ENCODE measurements at places on chromosomes 2 and 18.

DNA sequence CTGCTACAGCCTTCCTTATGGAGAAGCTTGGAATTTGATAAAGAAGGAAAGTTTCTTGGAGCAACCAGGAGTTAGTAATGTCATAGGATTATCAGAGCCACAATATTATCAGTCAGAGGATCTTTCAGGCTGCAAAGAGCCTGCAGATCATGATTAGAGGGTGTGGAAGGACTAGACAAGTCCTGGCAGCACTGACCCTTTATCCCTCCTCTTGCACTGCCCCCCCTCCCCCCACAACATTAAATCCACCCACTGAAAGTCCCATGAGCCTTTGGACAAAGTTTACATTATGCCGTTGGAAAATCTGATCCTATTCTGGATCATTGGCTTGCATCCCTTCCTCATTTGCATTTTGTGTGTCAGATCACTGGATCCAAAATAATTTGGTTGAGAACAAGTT lies 18.7 kb upstream of the IMPA2 start:
- DNase-seq = no peak

DNA sequence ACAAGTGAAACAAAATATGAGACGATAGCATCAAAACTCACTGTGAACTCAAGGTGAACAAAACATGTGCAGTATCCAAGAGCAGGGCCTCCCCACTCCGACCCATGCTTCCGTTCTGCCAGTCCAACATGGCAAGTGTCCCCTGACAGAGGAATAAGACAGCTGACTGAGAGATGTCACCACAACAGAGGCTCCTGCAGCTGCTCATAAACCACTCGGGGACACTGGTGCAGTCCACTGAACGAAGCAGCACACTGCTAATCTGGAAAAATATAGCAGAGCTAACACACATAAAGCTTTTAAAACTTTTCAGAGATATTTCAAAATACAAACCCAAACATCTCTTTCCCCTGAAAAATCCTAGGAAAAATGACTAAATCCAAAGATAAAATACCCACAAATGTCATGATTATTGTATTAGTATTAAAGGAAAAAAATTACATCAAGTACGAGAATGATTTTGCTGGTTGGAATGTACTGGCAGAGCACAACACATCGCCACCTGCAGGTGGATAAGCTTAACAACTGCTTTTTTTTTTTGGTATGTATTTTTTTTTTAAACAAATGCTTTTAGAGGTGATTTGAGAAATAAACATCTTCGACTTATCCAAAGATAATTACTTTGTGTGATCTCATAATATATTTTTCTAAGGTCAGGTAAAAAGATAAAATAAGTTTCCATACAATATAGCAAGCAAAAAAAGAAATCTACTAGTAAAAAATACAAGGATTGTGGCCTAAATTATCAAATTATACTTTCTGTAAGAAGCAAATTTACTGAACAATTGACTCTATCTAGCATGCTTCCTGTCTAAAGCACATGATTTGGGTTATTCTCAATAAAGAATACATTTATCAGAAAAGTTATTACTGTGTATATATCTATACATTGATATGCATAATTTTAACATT lies 18.6 kb downstream of the THADA start:
- DNase-seq = no peak

- DNase-seq = no peak
These were observed 46.9 kb upstream of the UBXN4 start for GRCh38 chr2:135694711-135695110.

DNA sequence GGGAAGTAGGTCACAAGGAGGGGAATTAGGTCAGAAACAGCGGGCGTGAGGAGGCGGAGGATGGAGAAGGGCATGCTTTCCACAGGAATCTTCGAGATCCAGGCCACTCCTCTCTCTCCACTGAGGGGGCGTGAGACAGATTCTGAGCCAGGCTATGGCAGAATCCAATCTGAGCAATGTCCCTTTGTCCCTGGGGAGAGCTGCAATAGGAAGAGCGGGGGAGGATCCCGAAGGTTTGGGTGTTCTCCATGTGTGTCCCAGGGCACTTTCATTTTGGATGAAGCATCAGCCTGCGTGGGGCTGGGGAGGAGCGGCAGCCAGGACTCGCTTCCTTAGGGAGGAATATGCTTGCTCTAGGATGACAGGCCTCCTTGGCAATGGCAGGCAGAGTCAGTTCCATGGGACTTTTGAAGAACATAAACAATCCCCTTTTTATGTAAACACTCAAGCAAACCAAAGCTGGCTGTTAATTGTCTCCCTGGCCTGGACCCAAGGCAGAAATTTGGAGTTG lies 84.0 kb downstream of the LIPG start:
- DNase-seq = no peak

GRCh38 chr2:42052702-42053481 lies 5.1 kb downstream of the PKDCC start:
- no peak for DNase-seq

GRCh38 chr2:50320721-50321120 lies 711.2 kb downstream of the NRXN1 start:
- DNase-seq = no peak

- no peak for DNase-seq
These were observed 1.3 kb downstream of the CERS6 start for GRCh38 chr2:168457190-168457895.

DNA sequence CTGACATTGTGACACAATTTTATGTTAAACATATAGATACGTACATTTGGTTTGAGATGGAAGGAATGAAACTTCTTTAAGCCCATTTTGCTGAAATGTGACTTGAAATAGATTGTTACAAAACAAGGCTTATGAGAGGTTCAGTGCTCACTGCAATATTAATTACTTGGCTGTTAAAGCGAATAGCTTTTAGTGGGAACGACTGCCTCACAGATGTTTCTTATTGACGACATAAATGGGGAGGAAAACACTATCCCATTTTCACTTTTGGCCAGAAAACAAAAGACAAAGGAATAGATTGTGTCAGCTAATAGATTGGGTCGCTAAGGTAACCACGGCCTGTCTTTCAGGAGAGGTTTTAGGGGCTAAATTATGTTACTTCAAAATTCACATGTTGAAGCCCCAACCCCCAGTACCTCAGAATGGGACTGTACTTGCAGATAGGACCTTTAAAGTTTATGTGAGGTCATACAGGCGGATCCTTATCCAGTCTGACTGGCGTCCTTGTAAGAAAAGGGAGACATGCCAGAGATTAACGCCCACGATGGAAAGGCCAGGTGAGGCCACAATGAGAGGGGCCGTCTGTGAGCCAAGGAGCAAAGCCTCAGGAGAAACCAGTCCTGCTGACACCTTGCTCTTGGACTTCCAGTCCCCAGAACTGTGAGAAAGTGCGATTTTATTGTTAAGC lies 10.8 kb downstream of the INPP1 start:
- no peak for DNase-seq

- no peak for DNase-seq
These were observed 5.9 kb downstream of the IWS1 start for GRCh38 chr2:127520424-127520823.

DNA sequence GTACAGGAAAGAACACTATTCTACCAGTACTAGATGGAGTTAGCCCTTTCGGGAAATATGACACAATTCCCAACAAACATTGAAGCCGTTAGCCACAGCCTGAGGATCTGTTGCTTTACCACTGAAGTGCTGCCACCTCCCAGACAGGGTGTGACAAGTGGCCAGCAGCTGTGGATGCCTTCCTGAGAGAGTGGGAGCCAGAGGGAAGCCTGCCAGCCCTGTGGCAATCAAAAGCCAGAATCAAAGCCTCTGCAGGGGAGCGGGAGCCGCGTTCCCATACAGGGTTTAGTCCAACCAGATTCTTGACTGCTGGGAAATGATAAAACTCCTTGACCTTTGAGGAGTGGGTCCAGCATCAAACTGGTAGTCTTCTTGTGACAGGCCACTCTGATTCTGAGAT lies 38.0 kb downstream of the SLC4A1AP start:
- no peak for DNase-seq

GRCh38 chr2:176002688-176003210 lies 682 bp upstream of the LNPK start:
- no peak for DNase-seq

DNA sequence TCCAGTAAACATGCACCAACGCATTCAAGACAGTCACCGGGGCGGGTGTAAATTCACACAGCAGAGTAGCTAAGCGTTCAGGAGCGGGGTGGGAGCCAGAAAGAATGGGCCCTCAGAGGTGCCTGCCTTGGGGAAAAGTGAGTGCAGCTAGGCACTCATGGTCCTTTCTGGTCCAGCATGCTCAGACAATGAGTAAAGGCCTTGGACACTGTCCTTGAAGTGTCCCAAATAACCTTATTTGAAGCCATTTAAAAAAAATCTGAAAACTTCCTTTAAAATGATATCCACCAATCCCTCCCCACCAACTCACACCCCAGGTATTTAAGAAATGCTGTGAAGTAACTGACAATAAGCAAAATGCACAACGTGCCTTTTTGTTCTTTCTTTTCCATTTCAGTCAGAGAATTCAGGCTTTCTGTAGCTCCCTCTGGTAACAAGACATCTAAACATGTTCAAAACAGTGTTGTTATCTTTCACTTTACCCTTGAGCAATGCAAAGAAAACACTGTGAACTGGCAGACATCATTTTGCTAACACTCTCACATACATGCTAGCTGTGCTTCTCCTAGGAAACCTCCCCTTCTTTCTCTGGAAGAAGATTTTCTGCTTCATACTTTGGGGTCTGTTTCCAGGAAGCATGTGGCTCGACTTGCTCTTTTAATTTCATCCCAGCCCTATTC lies 445.1 kb upstream of the SPRED2 start:
- no peak for DNase-seq

DNA sequence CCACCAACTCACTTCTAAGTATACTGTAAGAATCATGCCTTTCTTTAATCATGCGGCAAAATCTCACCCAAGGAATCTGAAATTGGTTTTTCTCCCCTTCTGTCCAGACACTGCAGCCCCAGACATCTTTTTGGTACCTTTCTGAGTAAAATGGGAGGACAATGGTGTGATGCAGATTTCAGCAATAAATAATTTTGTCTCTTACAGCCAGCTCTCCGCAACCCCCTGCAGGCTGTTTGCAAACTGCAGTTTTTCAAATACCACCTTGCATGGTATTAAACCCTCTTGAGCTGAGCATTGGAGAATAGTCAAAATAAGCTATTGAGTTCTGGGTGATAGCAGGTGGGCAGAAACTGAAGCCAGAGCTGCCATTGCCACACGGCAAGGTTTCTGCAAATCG lies 32.2 kb downstream of the GPR39 start:
- DNase-seq = no peak

DNA sequence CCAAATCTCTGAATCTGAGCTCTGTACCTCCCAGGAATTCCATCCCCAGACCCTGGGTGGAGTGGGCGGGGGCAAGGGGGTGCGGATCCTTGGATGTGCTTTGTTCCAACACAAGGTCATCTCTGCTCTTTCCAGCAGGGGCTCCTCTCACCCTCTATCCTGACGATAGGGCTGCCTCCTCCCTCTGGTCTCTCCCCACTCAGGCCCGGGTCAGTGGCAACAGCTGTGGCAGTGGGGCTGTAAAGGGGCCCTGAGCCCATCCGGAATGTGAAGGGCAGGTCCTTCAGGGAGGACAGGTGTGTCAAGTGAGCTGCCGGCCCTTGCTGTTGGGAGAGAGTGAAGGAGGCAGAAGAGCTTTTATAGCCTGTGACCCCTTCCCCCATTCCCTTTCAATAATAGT lies 167.8 kb downstream of the CELF4 start:
- DNase-seq = no peak

GRCh38 chr2:176171351-176172006 lies 14.4 kb downstream of the HOXD3 start:
- DNase-seq = no peak

GRCh38 chr18:3425030-3425429 lies 24.9 kb upstream of the TGIF1 start:
- DNase-seq = no peak

DNA sequence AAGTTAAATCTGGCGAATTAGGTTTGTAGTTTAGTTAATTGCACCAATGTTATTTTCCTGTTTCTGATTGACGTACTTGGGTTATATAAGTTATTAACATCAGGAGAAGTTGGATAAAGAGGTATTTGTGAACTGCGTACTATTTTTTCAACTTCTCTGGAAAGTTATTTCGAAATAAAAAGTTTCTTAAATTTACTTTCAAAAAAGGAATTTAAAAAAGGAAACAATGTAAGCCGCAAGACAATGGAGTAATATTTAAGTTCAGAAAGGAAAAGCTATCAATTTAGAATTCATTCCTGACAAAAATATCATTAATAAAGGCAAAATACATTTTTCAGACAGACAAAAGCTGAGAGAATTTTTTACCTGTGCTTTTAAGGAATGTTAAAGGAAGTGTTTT lies 47.7 kb downstream of the RAB10 start:
- no peak for DNase-seq

- DNase-seq = no peak
These were observed 13.9 kb downstream of the VIL1 start for GRCh38 chr2:218432676-218433365.

DNA sequence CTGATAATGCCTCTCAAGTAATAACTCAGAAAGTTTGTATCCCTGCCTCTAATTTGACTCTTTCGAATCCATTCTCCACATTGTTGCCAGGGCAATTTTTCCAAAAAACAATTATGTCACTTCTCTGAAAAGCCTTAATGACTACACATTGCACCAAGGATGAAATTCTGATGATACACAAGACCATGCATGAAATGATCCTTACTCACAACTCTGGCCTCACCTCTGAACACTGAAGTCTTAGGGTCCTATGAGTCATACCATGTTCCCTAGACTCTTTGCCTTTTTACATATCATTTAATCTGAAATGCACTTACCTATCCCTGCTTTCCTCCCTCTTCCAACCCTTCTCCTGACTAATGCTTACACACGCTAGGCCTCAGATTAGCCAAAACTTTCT lies 51.0 kb downstream of the WDPCP start:
- no peak for DNase-seq

GRCh38 chr2:55869637-55870325 lies 53.8 kb downstream of the EFEMP1 start:
- no peak for DNase-seq

- DNase-seq = no peak
These were observed 864.6 kb downstream of the SUCLG1 start for GRCh38 chr2:83594241-83595120.

- no peak for DNase-seq
These were observed 32.0 kb upstream of the CAB39 start for GRCh38 chr2:230680463-230681170.

DNA sequence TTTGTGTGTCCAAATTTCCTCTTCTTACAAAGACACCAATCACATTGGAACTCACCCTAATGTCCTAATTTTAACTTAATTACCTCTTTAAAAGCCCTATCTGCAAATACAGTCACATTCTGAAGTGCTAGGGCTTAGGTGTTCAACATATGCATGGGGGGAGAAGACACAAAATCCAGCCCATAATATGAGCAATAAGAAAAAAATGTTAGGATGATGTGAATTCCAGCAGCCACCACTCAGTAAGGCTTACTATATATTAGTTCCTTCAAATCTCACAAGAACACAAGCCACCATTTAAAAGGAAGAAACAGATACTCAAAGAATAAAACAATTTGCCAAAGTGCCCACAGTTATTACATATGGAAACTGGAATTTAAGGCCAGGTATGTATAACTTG lies 285.7 kb downstream of the EPHA4 start:
- DNase-seq = no peak

Data from stimulated activated CD8-positive, alpha-beta memory T cell treated with anti-CD3 and anti-CD28 coated beads, Interleukin-12 subunit alpha, Interleukin-12 subunit beta, amount 100 ng/mL, for 1 hour (primary cell).